ENCODE measurements at places on chromosomes 5 and 9.
A peak's percentile ranks its signal among the peaks of the same experiment; 100 is the strongest.

DNA sequence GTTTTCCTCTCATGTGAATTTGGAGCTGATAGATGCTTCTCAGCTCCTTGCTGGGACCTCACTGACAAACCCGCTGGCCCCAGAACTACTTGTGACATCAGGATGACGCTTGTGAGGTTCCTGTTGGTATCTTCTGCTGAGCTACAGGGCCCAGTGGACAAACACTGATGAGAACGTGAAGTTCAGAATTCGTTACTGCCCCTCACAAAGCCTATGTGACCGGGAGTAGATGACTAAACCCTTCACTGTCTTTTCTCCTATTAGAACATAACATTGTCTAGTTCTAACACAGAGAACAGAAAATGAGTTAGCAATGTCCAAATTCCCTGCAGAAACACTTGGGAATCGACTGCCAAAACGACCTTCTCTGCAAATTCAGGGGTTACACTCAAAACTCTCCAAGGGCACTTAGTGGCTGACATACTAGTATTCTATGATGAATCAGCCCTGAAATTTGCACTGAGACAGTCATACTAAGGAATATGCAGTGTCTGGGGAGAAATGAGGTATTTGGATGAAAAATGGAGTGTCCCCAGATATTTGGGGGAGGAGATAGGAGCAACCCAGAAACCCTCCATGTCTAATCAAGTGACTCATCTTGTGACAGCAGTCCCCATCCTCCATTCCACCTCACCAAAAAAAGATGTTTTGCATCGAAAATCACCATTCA lies 143.2 kb upstream of the TRIM32 start:
- DNase-seq, result peak; percentile 43

DNA sequence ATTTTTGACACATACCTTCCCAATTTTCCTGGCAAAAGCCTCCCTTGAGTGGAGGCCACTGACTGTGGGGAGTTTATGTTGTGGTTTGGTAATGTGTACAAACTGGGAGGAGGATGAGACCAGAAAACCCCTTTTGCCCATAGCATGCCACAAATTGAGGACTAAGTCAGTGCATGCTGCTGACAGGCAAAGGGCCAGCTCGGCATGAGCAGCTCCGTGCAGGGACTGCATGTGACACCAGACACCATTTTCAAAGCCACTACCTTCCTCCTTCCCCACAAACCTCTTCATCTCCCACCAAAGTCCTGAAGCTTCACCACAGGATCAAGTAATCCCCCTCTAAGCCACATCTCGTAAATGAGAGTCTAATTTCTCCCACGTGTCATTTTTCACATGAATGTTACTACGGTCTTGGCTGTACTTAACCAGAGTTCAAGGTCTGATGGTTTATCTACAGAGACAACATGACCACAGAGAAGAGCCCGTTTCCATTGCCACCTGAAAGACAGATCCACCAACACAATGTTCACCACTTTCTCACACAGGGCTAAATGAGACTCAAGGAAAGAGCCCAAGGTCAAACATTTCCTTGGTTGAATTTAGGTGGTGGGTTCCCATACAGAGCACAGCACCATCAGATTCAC lies 106.5 kb downstream of the NFIB start:
- DNase-seq, result no peak

DNA sequence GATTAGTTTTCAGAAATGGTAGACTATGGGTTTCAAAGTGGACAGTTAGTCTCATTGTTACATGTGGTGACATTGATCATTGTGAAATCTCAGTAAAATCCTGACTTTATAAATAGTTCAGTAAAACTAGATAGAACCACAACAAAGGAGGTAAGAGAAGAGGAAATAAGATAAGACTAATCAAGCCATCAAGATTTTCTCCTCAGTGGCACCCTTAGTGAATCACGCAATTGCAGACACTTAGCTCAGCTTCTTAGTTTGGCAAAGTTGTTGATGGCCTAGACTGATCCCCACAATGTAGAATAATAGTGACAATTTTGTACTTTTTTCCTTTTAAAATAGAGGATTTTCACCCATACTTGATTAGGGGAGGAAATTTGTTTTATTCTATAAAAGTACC lies 426.7 kb upstream of the ITGA1 start:
- no peak for DNase-seq

- peak; percentile 79 for DNase-seq
Measured at GRCh38 chr9:114002271-114002985, 75.7 kb downstream of the AMBP start.

DNA sequence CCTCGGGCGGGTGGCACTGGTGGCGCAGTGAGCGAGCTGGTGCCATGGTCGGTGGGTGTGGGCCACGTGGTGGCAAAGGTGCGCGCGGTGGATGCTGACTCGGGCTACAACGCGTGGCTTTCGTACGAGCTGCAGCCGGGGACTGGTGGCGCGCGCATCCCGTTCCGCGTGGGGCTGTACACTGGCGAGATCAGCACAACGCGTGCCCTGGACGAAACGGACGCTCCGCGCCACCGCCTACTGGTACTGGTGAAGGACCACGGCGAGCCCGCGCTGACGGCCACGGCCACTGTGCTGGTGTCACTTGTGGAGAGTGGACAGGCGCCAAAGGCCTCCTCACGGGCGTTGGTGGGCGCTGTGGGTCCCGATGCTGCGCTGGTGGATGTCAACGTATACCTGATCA lies 2.0 kb downstream of the PCDHA4 start:
- no peak for DNase-seq
